ENCODE measurements at places on chromosomes 3 and 15. TPM values are rescaled to one million over a fixed set of nuclear protein-coding genes. Genes with fewer than 3 reads are reported as not detected.

GRCh38 chr15:80275961-80276360, 23.9 kb upstream of the CTXND1 start:
- no peaks in the 10 kb centered on the region for H3K27me3 ChIP-seq
- H3K4me3 ChIP-seq = no peak overlapping the region
- H3K27ac ChIP-seq = no peak overlapping the region
- H3K36me3 ChIP-seq = no peaks in the 10 kb centered on the region
- DNase-seq = no peak

GRCh38 chr3:143001034-143001368, 369 bp upstream of the U2SURP start:
- no peak for DNase-seq
- H3K4me1 ChIP-seq = peaks cover 18% of the 10 kb centered on the region
- H3K27me3 ChIP-seq = no peaks in the 10 kb centered on the region
- no peaks in the 10 kb centered on the region for H3K36me3 ChIP-seq
- H3K27ac ChIP-seq = peak overlapping the region; percentile 86

- H3K4me3 ChIP-seq = no peak overlapping the region
- H3K27ac ChIP-seq = no peak overlapping the region
- no peaks in the 10 kb centered on the region for H3K27me3 ChIP-seq
- H3K4me1 ChIP-seq = no peaks in the 10 kb centered on the region
Observed at GRCh38 chr3:33883951-33884561, 85.6 kb downstream of the PDCD6IP start.

DNA sequence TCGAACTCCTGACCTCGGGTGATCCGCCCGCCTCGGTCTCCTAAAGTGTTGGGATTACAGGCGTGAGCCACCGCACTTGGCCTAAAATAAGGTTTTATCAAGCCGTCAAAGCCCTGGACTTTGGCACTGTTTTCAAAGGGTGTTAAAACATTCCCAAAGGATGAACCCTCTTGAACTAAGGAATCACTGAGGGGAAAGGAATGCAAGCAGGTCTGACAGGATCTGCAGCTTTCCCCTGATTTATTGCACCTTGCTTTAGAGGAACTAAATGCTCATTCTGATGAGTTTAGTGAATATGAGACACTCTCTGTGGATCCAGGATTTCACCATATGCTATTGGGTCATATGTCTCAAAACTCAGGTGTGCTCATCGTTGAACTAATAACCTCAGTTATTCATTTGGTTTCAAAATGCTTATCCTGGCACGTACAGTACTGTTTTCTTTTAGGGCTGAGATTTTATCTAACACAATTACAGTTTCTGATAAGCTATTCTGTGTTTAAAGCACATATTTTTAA, 63.0 kb upstream of the TSC22D2 start:
- no peaks in the 10 kb centered on the region for H3K27me3 ChIP-seq
- DNase-seq = no peak
- H3K4me3 ChIP-seq = no peak overlapping the region

DNA sequence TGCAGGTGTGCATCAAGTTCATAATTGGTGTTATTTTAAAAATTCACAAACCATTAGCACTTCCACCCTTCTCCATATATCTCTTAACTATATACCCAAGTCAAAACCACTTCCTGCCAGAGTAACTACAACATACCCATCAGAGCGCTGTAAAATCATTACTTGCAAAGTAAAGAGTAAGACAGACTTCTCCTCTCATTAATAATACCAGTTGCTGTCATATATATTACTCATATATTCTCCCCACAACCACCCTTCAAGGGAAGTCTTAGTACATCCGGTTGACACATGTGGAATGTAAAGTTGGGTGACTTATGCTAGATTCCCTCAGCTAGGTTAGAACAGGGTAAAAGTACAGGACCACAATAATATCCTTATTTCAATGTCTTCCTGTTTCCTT, 5.6 kb downstream of the TERC start:
- H3K4me1 ChIP-seq = no peaks in the 10 kb centered on the region
- H3K36me3 ChIP-seq = no peaks in the 10 kb centered on the region
- DNase-seq = no peak
- H3K27ac ChIP-seq = no peak overlapping the region
- no peak overlapping the region for H3K4me3 ChIP-seq

DNA sequence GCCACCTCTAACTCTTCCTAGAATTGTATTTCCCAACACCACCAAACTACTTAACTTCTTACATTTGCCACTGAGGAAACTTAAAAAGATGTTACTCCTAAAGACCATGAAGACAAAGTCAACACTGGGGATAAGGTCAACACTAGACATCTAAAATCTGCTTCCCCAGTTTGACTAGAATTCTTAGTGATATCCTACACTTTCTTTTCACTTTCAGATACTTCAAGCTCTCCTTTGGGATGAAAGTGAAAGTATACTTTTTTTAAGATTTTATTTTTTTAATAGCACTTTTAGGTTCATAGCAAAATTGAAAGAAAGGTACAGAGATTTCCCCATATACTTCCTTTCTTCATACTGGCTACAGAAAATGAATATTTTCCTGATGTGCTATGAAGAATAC, 32.6 kb downstream of the GOLIM4 start:
- no peaks in the 10 kb centered on the region for H3K36me3 ChIP-seq
- H3K27me3 ChIP-seq = no peaks in the 10 kb centered on the region
- no peak for DNase-seq
- no peak overlapping the region for H3K4me3 ChIP-seq

- no peaks in the 10 kb centered on the region for H3K27me3 ChIP-seq
- H3K27ac ChIP-seq = peak overlapping the region; percentile 89
- H3K4me1 ChIP-seq = no peaks in the 10 kb centered on the region
- H3K4me3 ChIP-seq = no peak overlapping the region
- DNase-seq = no peak
Observed at GRCh38 chr3:197807969-197808587, 17.0 kb downstream of the LRCH3 start.

DNA sequence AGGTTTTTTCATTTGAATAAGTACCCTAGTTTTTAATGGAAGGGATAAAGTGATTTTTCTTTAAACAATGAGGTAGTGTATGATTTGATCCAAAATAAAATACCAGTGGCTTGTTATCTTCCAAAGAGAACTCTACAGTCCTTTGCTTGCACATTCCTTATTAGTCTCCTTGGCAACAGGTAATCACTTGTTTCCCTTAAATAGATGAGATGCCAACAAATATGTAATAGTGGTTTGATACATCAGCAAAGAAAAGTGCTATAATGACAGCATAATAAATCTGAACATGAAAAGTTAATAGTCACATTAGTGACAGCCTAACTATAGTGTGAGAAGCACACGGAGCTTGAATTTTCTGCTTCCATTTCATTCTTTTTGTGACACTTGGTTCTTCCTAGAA, 360.2 kb downstream of the ZNF385D start:
- no peaks in the 10 kb centered on the region for H3K36me3 ChIP-seq
- no peak for DNase-seq
- H3K27ac ChIP-seq = no peak overlapping the region
- H3K4me1 ChIP-seq = peaks cover 6% of the 10 kb centered on the region
- H3K27me3 ChIP-seq = no peaks in the 10 kb centered on the region
- no peak overlapping the region for H3K4me3 ChIP-seq

- no peaks in the 10 kb centered on the region for H3K36me3 ChIP-seq
- peaks cover 5% of the 10 kb centered on the region for H3K4me1 ChIP-seq
- peak overlapping the region; percentile 56 for H3K27ac ChIP-seq
Observed at GRCh38 chr15:51576286-51576850, 46.2 kb downstream of the DMXL2 start.

Gene ZKSCAN7
- 6.5 TPM for total RNA-seq

Gene KBTBD13
- total RNA-seq = not detected

Gene EEF1AKMT4
- 4.8 TPM for total RNA-seq

Gene MORC1
- not detected for total RNA-seq

Gene PGBD4
- total RNA-seq = 2.9 TPM

All from tibial nerve (tissue), 4 donors.